ENCODE measurements at places on chromosomes 2 and 18.
A peak's percentile ranks its signal among the peaks of the same experiment; 100 is the strongest.

DNA sequence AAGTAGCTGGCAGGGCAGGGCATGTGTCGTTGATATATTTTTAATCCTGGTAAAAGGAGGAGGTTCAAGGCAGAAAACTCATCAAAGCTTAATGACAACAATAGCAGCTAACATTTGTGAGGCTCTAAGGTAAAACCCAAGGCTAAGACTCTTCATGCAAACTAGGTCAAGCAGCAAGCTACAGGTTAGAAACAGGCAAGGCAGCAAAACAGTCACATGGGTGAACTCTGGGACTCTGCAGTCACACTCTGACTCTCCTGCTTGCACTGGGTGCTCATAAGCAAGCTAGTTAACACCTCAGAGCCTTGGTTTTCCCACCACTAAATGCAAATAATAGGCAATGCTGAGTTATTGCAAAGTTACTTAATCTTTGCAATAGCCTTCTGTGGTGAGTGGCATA is 7.9 kb downstream of the IL1RN start:
- peak; percentile 30 for DNase-seq

GRCh38 chr2:149832324-149832723 is 244.7 kb upstream of the MMADHC start:
- no peak for DNase-seq

DNA sequence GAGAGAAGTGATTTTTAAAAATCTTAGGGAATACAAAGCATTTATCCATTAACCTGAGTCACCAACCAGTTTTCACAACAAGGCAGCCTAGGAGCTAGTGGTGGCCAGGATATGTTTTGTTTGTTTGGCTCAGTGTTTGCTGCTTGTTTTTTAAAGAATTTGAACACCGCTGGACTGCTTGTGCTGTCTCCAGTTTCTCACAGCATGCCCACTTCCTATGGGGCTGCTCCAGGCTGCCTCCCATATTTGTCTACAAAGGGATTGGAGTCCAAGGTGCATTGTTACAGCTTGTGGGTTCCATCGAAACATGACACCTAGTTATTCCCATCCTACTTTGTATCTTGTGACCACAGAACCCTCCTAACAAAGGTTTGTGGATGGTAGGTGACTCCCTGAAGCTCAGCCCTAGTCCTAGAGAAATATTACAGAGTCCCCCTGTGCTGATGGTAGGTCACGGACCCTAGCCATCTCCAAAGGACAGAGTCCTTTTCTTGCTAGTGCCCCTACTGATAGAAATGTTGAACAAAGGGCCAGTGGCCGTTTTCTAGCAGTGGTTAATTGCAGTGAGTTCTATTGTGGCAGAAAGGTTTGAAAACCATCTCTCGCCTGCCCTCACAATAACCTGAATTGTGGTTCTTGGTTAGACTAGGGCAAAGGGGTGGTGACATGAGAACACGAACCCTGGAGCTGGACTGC is 23.2 kb downstream of the GPR39 start:
- DNase-seq = no peak

DNA sequence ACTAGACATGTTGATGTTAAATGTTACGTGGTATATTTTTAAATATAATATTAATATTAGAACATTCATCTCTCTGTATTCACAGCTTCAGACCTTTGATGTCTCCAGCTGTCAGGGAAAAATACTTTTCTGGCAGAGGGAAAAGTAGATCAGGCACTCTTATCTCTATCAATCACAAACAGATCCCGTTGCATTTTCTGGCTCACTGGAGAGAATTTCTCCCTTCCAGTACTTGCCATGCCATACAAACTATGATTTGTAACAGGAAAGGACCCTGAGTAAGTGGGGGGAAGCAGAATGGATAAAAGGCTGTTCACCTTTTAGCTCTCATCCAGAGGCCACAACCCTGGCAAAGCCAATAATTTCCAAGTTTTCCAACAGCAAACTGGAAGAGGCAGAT is 158.0 kb downstream of the TCF4 start:
- DNase-seq = no peak

GRCh38 chr2:2877427-2877826 is 500.2 kb downstream of the EIPR1 start:
- peak; percentile 32 for DNase-seq

- no peak for DNase-seq
These were observed 591.0 kb downstream of the ARHGAP15 start for GRCh38 chr2:143720095-143720664.

GRCh38 chr2:20439503-20439902 is 7.4 kb upstream of the RHOB start:
- no peak for DNase-seq

GRCh38 chr18:62384610-62385097 is 59.5 kb downstream of the TNFRSF11A start:
- no peak for DNase-seq

- no peak for DNase-seq
These were observed 154.5 kb downstream of the AGPS start for GRCh38 chr2:177547122-177547521.

DNA sequence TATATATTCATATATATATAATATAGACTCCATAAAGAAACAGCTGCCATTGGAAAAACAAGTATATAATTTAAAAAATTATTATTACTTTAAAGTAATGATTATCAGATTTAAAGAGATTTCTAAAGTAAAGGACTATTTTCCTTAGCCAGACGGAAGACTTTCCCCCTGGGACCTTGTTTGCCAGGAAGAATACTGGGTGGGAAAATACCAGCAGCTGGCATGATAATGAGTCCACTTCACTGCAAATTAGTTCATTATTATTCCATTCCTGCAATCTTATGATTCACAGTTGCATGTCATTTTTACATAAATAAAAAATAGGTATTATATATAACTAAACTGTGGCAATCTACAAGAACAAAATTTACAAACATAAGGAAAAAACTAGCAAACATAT is 339.8 kb upstream of the CDH7 start:
- no peak for DNase-seq

DNA sequence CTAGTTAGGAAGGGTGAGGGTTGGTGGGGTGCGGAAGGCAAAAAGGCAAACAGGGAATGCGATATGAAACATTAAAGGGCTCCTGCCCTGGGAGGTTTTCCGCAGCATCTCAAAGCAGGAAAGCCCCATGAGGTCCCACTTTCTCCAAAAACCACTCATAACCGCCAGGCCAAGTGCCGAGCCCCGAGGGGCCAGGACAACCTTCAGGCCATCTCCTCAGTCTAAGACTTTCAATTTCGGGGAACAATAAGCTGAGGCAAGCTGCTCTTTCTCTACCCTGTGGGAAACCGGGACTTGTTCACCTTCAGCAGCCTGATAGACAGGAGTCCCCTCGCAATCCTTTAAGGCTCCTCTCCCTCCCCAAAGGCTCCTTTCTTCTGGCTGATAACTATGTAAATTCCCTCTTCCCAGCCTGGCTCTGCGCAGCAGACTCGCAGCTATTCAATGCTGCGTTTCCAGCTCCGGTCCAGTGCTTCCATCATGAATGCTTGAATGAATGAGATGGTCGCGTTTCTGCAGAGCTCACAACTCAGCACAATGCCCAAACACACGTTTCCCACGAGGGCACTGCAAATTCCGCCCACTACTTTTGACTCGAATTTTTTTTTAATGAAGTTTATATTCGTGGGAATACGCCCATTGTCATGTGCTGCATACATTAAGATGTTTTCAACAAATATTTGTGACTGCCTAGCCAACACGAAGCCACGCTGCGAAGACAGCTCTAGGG is 1.4 kb downstream of the LAMA1 start:
- DNase-seq = no peak

GRCh38 chr18:53165770-53166169 is 825.8 kb downstream of the DCC start:
- DNase-seq = no peak

DNA sequence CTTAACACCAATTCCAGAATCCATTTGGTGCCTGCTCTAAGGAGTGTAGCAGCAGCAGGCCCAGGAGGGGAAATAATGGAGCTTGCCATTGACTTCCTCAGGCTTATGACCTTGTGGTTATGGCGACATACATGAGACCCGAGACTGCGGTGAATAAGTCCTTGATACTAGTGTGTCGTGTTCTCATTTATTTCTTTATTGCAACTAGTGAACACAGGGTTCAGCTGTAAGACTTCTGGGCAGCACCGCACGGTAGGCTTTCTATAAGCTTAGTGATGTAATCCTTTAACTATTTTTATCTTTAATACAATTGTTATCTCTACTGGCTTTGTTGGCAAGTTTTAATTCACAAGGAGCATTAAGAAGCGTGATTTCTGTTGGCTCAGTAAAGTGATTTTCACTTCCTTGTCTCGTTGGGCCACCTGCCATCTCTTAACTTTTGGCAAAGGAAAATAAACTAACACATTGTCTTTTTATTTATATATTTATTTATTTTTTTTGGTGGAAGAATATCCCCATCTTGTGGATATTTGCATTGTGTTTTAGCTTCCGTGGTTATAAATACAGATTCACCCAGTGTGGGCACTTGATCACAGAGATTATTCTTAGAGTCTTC is 139.8 kb downstream of the LTBP1 start:
- no peak for DNase-seq

DNA sequence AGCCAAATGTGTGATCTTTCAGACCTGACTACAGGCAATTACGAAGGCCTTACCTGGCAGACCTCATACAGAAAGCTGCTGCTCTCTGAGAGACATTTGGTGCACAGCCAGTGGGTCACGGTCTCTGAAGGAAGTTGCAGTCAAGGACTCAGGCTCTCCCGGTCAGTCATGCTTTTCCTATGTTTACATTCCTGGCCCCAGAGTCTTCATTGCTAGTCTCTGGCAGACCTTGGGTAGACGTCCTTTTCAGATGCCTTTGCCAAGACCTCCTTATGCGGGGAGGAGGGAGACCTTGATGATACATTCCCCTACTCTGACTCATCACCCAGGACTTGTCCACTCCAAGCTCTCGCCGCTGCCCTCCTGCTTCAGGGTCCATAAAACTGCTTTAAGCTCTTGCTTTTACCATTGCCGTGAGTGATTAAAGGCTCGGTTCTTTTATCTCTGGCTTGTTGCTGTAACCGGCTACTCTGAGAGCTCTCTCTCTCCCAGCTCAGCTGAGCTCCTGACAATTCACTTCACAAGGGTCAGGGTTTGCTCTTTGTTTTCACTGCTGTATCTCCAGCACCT is 62.0 kb upstream of the SLC35F5 start:
- no peak for DNase-seq

All from activated CD8-positive, alpha-beta memory T cell treated with anti-CD3 and anti-CD28 coated beads for 24 hours (primary cell).